Smooth muscle cell of the brain vasculature (primary cell): ENCODE measurements at places on chromosomes 11 and 22.

- DNase-seq: no peak
Observed at GRCh38 chr22:49769691-49770546, 57.8 kb downstream of the BRD1 start.

DNA sequence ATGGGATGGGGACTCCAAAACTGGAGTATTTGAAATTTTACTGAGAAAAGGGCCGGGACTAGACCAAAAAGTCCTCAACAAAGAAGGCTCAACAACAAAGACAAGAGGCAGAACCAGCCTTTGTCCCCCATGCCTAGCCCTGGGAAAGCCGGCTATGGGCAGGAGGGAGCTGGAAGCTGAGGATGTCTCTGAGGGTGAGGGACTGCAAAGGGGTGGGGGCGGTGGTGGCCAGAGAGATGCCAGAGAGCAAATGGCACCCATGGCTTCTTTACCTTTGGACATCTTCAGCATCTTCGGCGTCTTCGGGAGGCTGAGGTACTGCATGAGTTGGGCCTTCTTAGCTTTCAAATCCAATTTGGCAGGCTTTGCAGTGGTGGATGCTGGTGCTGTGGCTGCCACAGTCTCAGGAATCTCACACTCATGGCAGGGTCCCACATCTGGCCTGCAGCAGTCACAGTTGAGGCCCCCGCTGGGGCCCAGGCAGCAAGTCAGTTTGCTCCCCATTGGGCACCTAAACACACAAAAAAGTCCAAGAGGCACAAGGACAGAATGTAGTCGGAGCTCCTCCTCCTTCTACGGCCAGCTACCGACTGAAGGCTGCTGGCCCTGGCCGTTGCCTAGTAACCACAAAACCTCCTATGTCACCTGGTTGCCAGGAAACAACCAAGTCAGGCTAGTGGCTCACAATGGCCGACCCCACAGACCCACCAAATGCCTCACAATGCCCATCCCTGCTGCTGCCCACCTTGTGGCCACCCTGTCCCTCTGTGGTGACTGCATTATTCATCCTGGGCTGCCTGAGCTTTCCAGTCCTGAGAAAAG, at the start of gene C22orf42:
TSS of gene C22orf42 (minus strand) at position 592 of the 822 bp plus-strand sequence. CDS start at position 504, 88 bp downstream.
- DNase-seq: no peak

- DNase-seq: no peak
Observed at GRCh38 chr11:130600139-130600538, 151.7 kb downstream of the ADAMTS15 start.

DNA sequence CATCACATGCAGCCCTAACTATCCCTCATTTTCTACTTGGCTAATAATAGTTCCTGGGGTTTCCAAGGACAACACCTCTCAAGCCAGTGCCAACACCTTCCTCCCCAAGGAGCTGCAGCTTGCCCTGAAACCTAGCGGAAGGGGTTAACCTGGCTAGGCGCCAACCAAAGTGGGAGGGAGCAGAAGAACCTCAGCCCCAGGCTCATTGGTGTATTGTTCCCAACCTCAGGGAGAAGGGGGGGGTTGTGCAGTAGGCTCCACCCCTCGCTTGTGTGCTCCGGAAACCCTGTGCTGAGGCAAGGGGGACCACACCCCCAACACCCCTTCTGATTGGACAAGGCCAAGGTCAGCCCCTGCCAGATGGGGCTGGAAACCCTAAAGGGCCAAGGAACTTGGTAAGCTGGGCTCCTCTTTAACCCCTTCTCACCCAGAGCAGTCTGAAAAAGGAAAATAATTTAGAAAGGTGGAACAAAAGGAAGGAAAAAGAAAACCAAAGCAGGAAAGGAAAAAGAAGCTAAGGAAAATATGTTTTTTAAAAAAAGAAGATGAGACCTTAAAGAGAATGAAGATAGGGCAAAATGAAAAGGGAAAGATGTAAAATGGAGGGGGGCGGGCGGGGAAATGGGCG, 2.5 kb downstream of the MTA2 start:
- peak; percentile 94 for DNase-seq

- no peak for DNase-seq
Observed at GRCh38 chr11:78131956-78132355, 7.5 kb downstream of the ALG8 start.

GRCh38 chr11:11171854-11172253, 181.2 kb downstream of the CSNK2A3 start:
- DNase-seq: no peak

DNA sequence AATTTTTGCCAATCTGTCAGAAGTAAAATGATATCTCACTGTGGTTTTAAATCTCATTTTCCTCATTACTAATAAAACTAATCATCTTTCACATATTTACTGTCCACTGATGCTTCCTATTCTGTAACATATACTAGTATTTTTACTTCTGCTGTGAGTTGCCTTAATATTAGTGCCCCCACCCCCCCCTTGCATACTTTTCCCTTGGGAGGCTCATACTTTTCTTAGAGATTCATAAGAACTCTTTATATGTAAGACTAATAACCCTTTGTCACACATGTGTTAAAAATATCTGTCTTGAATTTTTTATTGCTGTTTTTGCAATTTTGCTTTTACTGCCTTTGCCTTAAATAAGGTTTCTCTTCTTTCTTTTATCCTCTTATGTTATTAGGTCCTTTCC, 87.2 kb downstream of the PHF21A start:
- DNase-seq: no peak

GRCh38 chr11:78414321-78415051, 3.1 kb downstream of the GAB2 start:
- no peak for DNase-seq

DNA sequence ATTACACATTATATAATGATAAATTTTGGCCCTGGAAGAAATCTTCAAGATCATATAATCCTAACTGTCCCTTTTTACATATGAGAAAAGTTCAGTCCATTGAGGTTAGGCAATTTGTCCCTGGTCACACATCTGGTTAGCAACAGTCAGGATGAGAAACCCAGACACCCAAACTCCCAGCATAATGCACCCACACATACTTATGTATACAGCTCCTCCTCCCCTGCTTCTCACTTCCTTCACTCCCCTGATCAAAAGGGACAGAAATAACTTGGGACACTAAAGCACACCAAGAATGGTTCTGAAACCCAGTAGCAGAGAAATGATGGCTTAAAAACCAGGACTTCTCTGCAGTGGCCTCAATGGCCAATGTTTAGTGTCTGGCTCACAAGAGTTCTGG, 11.1 kb downstream of the NUMA1 start:
- no peak for DNase-seq

GRCh38 chr11:4127357-4127756, 32.8 kb downstream of the RRM1 start:
- DNase-seq: no peak

GRCh38 chr11:128552783-128553661, 34.3 kb downstream of the ETS1 start:
- DNase-seq: no peak
